ENCODE measurements at places on chromosomes 4 and X.

- DNase-seq: no peak
Observed at GRCh38 chr4:138507522-138507921, 265.4 kb upstream of the SLC7A11 start.

GRCh38 chrX:133921764-133922389 is 63.5 kb downstream of the GPC3 start:
- peak; percentile 72 for DNase-seq

DNA sequence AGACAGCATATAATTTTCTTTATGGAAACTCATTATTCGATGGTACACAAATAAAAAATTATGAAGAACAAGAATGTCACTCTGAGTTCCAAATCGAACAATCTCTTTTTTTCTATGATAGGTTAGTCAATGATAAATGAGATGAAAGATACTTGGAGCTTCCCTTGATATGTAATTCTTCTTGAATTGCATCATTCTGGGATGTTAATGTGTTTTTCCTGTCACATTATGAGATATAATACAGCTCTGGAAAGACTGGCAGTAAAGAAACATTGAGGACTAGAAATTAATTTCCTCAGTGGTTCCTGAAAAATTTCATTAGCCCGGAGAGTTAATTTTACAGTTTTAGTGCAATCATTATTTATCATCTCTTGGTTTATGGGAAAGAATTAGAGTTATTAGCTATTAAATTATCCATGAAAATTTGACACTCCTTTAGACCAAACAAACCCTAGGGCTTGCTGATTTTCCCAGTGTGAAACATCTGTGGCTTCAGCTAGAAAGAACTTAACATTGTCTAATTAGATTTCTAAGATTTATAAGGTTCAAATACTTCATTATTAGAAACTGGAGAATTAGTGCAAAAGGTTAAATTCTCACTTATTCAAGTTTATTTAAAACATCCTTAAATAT is 1546.6 kb upstream of the TENM3 start:
- DNase-seq: no peak

DNA sequence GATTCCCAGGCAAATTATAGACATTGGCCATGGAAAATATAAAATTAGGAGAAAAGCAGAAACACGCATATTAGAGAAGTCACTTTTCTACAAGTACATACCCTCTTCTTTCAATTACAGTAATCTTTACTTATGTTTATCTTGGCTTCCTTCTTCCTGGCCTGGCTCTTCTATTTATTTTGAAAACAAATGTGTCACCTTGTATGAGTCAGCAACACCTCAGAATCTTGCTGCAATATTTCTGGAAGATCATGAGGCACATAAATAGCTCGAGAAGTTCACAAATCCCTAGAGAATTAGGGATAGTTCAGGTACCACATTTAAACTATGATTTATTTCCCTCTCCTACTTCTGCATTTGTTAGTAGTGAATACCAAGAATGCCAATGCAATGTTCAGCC is 124.6 kb downstream of the ANOS1 start:
- no peak for DNase-seq

- no peak for DNase-seq
Observed at GRCh38 chr4:80989921-80990544, 40.5 kb upstream of the BMP3 start.

GRCh38 chr4:26839016-26839415 is 21.6 kb upstream of the STIM2 start:
- no peak for DNase-seq

DNA sequence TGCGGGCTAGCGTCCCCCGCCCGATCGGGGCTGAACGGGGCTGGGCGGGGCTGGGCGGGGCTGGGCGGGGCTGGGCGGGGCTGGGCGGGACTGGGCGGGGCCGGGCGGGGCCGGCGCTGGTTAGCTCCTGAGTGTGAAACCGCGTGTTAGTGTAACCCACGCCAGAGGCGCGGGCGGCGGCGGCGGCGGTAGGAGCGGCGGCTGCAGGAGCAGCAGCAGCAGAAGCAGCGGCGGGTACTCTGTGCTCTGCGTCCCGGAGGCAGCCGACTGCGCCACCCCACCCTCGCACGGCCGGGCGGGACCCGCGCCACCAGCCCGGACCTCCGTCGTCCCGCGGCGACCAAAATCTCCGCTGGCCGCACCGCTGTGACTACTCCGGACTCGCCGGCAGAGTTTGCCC is 128.1 kb downstream of the LAS1L start:
- peak; percentile 23 for DNase-seq

- peak; percentile 27 for DNase-seq
Observed at GRCh38 chr4:47839259-47839658, 1.4 kb upstream of the CORIN start.

Measured in glutamatergic neuron (in vitro differentiated cells).